ENCODE measurements at places on chromosomes 5 and 9.

DNA sequence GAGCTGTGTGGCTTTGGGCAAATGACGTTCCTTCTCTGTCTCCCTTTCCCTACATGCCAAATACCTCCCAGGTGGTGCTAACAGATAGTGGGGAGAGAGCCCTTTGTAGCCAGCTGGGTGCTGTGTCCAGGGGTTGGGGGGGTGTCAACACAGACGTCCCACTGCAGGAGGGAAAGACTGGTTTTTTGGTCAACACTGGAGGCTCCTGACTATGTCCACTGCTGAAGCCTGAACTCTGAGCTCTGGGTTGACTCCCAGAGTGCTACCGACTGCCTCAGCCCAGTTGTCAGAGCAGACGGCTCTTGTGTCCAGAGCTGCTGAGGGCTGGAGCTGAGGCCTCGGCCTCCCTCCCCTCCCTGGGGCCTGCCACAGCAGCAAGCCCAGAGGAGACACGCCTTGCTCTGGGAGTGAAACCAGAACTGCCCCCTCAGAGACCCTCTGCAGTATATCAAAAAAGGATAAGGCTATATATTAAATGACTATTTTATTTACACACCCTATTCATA, 14.8 kb upstream of the SLC25A51 start:
- no peak for DNase-seq

DNA sequence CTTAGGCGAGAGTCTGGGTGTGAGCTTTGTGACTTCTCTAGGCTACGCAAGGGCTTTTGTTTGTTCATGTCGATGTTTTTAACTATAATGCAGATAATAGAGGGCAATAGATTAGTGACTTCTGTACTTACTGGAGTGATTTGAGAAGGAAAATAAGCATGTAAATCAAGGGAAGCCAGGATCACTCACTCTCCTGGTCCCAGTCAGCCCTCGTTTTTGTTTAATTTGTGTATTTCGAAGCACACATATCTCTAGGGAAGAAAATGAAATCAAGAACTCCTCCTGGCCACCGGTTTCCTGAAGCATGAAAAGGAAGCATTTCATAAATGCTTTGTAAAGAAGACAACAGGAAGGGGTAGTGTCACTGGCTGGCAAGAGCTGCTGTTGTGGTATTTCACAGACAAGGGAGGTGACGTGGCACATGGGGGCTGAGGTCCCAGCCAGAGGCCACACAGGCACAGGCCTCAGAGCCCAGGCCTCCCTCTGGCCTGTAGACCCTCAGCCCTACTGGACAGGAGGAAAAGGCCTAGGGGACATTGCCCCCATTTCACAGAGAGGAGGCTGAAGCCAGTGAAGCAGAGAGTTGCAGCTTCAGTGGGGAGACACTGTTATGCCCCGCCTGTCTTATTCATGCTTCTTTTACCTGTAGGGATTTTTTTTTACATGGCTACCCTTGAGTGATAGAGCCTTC, 34.1 kb downstream of the IRF1 start:
- DNase-seq: no peak

DNA sequence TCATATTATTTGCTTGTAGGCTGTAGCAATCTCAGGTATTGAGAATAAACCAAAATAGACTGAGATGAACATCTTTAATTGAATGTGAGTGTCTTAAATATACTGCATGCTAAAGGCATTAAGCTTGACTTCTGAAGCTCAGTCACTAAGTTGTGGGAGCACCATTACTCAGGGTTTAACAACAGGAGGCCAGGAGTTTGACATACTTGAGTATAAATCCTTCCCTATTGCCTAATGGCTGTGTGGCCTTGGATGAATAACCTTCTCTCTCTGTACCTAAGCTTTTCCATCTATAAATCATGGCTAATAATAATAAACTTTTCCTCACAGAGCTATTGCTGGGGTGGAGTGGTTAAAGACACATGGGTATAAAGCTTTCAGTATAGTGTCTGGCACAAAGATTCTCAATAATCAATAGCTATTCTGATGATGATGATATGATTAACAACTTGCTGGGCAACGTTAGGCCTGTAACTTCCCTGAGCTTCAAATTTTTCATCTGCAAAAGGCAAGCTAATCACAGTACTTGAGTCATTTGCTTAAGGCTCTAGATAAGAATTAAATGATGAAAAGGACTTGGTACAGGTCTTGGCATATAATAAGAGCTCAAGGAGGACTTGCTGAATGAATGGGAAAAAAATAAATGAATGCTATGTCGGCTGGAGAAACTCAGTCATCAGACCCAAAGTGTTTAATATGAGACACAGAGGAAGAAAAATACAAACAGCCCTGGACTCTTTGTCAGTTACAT, 174.0 kb upstream of the IL12B start:
- no peak for DNase-seq

GRCh38 chr5:103881560-103881959, 319.0 kb upstream of the NUDT12 start:
- DNase-seq: no peak

DNA sequence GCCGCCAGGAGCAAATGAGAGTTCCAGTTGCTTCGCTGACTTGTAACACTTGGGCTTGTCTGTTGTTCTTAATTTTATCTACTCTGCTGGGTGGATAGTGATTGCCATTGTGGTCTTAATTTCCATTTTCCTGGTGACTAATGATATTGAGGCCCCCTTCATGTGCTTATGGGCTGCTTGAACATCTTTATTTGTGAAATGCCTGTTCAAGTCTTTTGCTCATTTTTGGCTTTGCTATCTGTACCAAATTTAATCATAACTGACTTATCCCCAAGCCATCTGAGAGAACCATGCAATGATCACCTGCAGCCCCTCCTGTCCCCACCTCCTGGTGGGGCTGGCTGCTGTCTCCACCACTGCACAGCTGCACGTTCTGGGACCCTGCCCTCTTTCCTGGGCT, 20.5 kb downstream of the STC2 start:
- DNase-seq: no peak

GRCh38 chr5:127907907-127908306, 175.7 kb upstream of the SLC12A2 start:
- DNase-seq: no peak

DNA sequence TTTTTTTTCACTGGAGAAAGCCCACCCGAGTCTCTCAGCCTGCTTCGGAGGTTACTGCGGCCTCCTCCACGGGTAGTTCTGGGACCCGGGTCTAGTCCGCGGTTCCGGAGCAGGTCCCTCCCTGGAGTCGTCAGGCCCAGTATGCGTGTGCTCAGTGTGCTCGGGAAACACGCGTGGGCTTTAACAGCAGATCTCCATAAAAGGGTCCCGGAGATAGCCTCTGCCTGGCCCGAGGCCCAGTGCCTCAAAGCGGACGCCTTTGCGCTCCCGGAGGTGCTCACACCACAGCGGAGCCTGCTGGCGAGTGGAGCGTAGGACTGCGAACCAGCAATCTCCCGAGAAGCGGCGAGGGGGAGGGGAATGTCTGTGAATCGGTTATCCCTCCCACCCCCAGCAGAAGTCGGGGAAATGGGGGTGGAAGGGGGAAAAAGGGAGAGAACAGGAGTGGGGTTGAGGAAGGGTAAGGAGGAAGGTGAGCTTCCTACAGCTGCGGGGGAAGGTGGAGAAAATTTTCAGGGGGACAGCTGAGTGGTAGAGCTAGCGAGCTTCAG, 28.7 kb downstream of the CDKN2A start:
- no peak for DNase-seq

DNA sequence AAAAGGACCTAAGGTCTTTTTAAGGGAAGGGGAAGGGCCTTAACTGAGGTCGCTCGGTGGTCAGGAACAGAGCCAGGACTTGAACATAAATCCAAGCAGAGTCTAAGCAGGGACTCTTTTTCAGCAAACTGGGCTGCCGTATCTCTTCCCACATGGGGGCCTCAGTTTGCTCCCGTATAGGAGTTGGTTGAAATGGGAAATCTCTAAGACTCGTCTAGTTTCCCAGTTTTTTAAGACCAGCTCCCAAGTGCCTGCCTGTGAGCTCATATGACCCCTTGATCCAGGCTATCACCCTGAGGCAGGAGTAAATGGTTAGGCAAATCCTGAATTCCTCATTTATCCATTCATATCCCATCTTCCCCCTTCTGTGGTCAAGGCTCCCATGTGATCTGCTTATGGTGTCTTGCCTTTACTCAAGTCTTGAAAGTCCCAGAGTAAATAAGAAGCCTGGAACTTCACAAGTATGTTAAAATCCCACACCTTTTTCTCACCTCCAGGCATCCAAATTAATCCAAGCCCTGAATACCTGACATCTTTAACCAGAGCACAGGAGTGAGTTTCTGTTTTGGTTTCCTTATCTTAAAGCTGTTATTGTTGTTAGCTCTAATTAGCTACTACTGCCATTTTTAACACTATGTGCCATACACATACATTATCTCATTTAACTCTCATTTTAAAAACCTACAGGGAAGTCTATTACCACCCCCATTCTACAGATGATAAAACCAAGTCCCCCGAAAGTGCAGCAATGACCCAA, 3.0 kb downstream of the ARSI start:
- DNase-seq: no peak
